Activated naive CD4-positive, alpha-beta T cell treated with anti-CD3 and anti-CD28 coated beads, Interleukin-2, amount 10 ng/mL, durations not matched to agents 7 days and 5 days (primary cell): ENCODE measurements at places on chromosomes 2 and 18.

- DNase-seq = no peak
These were observed 100.1 kb upstream of the MAP4K4 start for GRCh38 chr2:101597347-101597944.

DNA sequence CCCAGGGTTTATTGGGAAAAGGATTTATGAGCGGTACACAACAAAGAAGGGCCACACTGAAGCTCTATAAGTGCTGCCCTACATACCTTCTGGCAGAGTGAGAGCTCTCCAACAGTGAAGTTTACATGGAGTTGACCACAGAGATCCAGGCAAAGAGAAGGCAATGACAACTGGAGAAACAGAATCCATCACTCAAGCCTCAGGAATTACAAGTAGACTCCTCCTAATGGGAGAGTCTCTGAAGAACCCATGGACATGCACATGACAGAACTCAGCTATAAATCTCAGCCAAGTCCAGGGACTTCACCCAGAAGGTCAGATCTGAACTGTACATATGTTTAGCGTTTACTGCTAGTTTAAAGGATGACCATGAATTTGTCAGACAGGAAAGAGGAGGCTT, 164.7 kb downstream of the DNAH7 start:
- DNase-seq = no peak

DNA sequence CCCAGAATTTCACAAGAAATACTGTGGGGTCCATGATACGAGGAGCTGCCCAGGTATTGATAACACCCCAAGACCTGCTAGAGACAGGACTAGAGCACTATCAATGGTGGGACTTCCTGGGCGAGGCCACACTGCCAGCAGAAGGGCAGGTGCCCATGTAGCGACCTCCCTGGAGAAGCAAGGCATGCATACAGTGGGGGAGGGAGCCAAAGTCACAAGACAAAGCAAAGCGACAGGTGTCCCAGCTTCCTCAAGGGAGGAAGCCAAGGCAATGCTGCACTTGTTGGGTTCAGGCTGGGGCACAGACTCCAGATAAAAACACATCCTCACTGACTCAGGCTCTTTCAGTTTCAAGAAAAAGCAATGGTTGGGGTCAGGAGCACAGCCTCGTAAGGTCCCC, 7.5 kb downstream of the CD207 start:
- no peak for DNase-seq

DNA sequence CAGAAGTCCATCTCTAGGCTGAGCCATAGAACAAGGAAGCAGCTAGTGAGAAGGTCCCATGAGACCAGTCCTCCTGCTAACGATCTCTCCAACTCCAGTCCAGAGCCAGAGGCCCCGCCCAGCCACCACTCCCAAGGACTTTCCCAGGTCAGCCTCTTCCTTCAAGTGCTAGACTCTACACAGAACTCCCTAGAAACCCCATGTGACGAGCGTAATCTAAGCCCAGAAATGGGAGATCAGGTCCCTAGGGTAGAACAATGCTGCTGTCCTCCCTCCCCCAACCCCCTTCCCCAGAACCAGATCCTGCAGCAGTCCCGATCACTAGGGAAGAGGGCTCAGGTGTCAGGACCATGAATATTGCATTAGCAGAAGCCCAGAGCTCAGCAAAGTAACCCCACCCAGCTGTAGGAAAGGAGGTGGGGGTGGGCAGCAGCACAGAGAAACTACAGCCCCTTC, 6.9 kb downstream of the DCTN1 start:
- no peak for DNase-seq

- no peak for DNase-seq
These were observed 52.3 kb upstream of the ZFP36L2 start for GRCh38 chr2:43278564-43279220.

GRCh38 chr2:201126308-201127151, 10.6 kb downstream of the CFLAR start:
- no peak for DNase-seq

DNA sequence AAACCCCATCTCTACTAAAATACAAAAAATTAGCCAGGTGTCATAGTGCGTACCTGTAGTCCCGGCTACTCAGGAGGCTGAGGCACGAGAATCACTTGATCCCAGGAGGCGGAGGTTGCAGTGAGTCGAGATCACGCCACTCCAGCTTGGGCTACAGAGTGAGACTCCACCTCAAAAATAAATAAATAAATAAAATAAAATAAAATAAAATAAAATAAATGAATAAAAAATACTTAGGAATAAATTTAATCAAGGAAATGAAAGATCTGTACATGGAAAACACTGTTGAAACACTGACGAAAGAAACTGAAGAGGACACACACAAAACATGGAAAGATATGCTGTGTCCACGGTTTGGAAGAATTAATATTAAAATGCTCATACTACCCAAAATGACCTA, 56.5 kb upstream of the ASPRV1 start:
- no peak for DNase-seq

GRCh38 chr18:76416911-76417310, 78.1 kb downstream of the ZNF516 start:
- no peak for DNase-seq

DNA sequence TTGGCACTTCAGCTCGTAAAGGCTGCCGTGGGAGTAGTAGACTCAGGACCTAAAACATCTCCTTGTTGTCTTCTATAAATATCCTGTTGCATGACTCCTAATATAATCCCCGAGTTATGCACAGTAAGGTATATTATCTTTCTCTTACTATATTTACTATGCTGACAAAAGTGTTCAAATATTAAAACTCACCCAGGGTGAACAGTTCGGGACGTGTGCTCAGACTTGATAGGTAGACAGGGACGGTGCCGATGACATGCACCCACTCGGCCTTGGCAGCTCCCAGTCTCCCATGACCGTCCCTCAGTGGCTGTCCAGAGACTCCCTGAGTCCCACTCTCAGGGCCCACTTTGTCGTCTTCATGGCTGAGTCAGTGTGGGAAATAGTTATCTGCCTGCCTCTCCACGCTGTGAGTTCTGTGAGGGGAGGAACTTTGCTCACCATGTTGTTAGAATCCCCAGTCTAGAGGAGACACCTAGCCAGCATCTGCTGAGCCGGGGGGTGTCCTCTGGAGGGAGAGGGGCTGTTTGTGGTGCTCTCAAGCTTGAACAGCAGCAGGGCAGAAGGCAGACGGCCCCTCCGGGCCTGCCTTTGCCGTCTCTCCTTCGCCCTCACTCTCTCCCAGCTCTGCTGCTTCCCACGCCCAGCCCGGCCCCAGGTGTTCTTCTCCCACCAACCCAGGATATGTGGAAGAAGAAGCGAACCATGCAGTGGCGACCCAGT, 75.0 kb downstream of the DGKD start:
- DNase-seq = peak; percentile 14

DNA sequence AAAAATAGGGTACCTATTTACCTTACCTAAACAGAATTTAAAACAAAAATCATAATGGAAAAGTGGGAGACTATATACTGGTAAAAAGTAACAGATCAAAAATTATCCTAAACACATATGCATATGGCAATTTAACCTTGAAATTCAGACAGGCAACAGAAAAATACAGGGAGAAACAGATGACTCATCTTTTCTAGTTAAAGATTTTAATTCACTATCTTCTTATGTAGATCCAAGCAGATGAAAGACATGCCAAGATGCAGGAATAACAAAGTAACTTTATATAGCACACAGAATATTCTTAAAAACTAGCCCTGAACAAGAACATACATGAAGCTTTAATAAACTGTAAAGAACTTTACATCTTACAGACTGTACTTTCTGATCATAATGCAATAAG, 30.9 kb downstream of the PRPF40A start:
- DNase-seq = no peak

DNA sequence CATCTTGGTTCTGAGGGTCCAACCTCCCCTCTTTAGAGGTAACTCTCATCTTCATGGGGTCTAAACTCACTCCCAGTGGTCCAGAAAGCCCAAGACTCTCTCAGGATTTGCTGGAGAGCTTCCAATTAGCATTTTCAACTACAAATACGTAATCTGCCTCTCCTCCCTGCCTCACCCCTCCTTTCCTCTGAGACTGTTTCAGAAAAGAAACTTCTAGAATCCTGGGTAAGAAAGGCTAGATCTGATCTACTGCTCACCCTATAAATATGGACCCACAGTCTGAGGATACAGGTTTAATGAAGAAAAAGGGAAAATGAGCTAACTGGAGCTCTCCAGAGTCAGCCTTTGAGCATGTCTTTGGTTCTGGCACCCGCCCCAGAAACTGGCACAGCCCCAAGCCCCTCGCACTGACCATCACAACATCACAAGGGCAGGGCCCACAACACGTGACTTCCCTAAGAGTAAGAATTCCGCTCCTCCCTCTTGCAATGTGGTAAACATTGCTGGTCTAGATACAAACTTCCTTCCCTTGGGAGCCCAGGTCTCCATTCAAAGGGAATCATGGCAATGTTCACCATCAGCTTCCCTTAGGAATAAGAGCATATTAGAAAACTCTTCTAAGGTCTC, 21.7 kb upstream of the IHH start:
- DNase-seq = no peak

DNA sequence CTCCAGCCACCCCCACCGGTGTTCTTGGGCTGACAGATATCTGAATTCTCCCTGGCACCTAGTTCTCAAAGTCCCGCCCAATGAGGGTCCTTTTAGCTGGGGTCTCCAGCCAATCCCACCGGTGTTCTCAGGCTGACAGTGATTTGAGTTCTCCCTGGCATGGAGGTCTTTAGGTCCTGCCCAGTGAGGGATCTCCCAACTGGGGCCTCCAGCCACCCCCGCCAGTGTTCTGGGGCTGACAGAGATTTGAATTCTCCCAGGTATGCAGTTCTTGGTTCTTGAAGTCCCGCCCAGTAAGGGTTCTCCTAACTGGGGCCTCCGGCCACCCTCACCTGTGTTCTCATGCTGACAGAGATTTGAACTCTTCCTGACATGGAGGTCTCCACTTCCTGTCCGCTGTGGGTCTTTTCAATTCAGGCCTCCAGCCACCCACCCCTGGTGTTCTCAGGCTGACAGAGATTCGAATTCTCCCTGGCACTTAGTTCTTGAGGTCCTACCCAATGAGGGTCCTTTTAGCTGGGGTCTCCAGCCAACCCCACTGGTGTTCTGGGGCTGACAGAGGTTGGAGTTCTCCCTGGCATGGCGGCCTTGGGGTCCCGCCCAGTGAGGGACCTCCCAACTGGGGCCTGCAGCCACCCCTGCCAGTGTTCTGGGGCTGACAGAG, 154.6 kb downstream of the ANKRD36 start:
- no peak for DNase-seq

- DNase-seq = no peak
These were observed 160.8 kb upstream of the KYNU start for GRCh38 chr2:142716463-142717242.

- no peak for DNase-seq
These were observed 132.0 kb upstream of the REV1 start for GRCh38 chr2:99621774-99622173.

DNA sequence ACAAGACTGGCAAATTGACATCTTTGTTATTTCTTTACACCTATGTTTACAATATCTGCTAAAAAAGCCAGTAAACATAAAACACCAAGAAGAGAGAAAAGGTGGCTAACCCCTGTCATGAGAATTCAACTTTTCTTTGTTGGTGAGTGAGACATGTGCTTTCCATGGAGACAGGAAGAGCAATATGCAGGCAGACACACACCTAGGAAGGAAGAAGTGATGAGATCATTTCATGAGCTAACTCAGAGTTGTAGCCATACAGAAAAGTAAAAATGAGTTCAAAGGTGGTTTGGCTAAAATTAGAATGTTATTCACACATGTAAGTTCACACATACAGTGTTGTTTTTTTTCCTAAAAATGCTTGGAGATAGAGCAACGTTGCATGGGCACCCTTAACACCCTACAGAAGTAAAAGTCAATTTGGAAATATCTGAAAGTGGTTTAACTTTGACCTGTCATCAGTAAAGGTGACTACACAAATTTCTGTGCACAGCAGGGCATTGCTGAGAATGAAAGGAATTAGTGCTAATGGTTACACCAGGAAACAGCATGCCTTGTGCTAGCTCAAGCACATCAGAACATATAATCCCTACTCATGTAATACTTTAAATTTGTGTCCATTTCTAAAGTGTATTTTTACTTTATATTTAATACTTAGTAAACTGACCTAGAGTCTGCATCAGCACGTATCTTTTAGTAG, 557.6 kb downstream of the CBLN2 start:
- no peak for DNase-seq

DNA sequence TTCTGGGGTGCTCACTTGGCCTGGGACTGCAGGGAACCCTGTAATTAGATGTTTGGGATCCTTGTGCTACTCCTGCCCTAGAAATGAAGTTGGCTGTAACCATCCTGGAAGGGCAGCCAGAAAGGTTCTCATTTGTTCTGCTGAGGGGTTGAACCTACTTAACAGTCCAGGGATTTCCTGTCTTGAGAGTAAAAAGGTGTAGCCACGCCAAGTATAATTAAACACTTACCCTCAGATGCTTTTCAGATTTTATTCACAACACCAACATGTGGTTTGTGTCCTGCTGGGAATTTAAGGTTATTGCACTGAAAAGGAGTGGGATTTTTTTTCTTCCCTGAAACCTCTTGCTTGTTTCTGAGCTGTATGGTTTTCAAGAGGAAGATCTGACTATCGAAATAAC, 222.4 kb upstream of the APCDD1 start:
- DNase-seq = no peak

DNA sequence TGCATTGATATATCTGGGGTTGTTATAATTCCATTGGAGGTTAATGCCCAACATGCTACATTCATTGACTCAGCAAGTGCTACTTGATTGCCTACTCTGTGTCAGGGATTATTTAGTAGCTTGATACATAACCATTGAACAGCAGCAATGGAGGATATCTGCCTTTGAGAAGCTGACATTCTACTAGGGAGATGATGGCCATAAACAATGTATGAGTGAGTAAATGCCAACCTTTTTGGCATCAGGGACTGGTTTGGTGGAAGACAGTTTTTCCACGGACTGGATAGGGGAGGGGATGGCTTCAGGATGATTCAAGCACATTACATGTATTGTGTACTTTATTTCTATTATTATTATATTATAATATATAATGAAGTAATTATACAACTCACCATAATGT, 31.9 kb upstream of the TOGARAM2 start:
- DNase-seq = no peak

- no peak for DNase-seq
These were observed 20.8 kb downstream of the COPS7B start for GRCh38 chr2:231807020-231807419.

DNA sequence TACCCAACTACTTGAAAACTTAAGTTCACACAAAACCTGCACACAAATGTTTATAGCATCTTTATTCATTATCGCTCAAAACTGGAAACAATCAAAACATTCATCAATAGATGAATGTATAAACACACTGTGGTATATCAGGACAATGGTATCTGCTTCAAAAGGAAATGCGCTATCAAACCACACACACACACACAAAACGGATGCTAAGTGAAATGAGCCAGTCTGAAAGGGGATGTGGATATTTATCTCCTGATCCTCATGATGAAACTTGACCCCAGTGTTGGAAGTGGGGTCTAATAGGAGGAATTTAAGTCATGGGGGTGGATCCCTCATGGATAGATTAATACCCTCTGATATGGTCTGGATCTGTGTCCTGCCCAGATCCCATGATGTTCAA, 22.0 kb downstream of the PDCL3 start:
- DNase-seq = no peak
